NCI-H446 (cell line): ENCODE measurements at places on chromosomes 6 and 20.

DNA sequence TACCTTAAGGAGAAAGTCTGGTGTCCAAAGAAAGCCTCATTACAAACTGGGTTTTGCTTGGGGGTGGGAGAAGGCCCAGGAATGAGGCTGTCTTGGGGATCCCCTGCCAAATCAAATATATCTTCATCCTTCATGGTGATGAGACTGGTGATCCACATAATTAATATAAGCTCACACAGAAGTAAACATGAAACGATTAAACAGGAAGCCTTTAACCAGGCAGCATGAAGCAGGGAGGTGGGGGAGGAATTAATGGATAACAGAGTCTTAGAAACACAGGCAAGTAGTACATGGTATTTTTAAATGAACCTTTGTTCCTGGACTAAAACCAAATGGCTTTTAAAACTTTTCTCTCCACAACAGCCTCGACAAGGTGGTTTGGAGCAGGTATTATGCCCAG is 437.5 kb downstream of the TFAP2A start:
- no peak for DNase-seq

DNA sequence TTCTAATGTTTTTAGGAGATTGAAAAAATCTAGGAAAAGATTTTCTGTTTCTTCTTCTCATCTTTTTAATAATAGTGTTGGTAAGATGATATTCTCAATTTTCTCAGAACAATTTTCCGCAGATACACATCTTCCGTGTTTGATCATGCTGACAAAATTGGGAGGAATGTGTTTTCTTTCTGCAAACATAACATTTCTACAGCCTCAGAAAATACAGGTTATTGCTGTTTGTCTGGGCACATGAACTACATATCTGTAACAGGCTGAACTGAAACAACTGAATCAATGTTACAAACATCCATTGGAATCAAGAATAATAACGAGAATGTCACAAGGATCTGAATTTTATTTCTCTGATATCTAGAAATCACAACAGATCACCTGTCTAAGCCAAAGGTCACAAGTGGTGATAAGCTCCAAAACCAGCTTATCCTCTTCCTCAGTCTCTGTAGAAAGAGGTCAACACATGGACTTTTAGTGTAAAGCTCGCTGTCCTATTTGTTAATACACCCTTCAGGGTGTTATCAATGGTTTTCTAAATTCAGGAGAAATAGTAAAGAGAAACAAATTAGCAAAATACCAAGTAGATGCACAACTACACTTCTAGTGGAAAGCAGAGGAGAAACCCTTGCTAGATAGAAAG is 197.3 kb upstream of the MARCKS start:
- no peak for DNase-seq

GRCh38 chr6:157298216-157298724 is 25.0 kb downstream of the TMEM242 start:
- no peak for DNase-seq

DNA sequence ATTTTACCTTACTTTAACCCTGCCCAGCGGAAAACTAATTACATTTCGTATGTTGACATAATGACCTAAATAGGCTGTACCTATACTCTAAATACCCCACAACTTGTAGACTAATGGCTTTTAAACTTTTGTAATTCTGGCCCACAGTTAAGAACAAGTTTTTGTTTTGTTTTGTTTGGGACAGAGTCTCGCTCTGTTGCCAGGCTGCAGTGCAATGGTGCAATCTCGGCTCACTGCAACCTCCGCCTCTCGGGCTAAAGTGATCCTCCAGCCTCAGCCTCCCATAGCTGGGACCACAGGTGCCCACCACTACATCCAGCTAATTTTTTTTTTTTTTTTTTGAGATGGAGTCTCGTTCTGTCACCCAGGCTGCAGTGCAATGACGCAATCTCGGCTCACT is 5.7 kb upstream of the SASH1 start:
- no peak for DNase-seq

- DNase-seq = no peak
Measured at GRCh38 chr6:27568226-27568897, 95.5 kb upstream of the ZNF184 start.

DNA sequence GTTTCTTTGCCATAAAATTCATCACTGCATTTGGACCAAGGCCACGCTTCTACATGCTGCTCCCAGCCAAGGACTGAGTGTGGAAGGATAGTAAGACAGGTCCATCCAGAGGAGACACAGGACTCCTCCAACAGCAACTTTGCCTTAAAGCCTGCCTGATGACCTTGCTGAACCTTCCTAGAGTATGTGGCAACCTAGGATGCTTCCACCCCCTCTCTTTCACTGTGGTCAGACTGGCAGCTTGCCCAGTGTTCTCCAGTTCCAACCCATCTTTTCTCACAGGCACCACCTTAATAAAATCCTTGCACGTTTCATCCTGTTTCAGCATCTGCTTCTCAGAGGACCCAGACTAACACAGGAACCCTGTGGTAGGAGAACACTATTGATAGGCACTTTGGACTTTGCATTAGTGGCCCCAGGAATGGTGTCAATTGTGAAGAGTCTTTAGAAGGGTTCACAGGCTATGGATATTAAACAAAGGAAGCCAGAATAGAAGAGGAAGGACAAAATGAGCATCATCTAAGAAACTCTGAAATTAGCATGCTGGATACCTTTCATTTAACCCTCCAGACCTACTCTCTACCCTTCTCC is 2.4 kb upstream of the PKHD1 start:
- no peak for DNase-seq

- no peak for DNase-seq
Measured at GRCh38 chr20:63505281-63505680, 6.4 kb upstream of the EEF1A2 start.

DNA sequence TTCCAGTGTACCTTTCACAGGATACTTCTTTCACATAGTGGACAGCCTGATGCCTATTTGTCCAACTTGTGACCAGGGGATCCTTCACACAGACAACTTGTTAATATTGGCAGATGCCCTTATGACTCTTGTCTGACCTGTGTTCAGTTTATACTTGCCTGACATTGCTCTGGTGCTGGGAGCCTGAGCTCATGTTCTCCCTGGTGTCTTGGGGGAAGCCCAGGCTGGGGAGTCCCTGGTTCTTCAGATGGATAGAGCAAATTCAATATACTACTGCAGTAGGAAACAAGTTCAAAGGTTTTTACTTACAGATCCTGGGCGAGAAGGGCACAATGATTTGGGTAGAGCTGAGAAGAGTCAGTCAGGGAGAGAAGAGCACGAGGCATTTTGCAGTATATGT is 76.1 kb downstream of the NKAIN2 start:
- no peak for DNase-seq

GRCh38 chr6:122772724-122773415 is 6.6 kb upstream of the FABP7 start:
- no peak for DNase-seq

- DNase-seq = no peak
Measured at GRCh38 chr6:99768166-99768565, 161.5 kb downstream of the PRDM13 start.

DNA sequence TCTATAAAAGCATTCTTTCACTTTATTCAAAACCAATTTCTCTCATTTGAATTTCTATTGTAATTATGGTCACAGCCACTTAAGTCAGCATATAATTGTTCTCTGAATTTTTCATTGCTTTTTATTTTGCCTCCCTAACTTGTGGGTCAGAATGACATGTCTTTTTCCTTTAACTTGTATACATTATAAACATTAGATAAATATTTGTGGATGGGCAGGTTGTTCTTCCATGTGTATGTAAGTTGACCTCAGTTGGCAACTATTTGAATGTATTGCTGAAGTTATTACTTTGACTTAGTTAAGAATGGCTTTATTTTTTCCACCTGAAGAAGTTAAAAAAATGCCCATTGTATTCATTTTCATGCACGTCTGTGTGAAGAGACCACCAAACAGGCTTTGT is 83.0 kb upstream of the MAP3K7 start:
- DNase-seq = no peak

GRCh38 chr20:10259166-10259565 is 40.5 kb downstream of the SNAP25 start:
- DNase-seq = peak; percentile 48

DNA sequence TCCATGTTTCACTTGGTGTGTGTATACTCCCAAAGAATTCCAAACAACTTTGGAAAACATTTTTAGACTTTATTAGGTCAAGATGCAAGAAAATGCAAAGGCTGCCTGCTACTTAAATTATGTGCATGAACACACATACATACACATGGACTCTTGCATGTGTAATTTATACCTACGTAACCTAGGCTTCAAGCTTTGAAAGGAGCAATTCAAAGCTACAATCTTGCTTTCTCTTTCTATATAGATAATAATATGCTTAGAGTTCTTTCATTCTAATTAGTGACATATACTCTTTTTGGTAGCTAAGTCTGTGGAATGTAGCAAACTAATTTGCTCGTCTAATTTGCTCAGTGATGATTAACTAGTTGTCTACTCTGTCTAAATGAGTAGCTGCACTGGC is 146.5 kb downstream of the EPHA7 start:
- DNase-seq = no peak

GRCh38 chr6:1930356-1930755 is 315.0 kb downstream of the GMDS start:
- no peak for DNase-seq

- no peak for DNase-seq
Measured at GRCh38 chr6:161788531-161788930, 514.7 kb upstream of the AGPAT4 start.

GRCh38 chr6:111781041-111781708 is 92.1 kb downstream of the FYN start:
- DNase-seq = no peak
